ENCODE measurements at places on chromosomes 6 and 20.

DNA sequence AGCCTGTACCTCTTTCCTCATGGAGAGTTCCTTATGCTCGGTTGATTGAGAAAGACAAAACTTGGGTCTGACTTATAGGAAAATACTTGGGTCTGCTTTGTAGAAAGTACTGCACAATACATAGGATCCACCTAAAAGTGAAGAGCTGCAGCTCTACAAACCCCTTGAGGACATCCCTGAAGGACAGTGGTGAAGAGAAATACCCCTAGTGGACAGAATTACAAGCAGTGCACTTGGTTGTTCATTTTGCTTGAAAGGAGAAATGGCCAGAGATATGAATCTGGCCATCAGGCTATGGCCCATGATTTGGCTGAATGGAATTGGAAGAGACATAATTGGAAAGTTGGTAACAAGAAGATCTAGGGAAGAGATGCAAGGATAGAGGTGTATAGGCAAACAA is 8.3 kb downstream of the CD24 start:
- DNase-seq, result no peak

- no peak for DNase-seq
These were observed 349.3 kb downstream of the CDH4 start for GRCh38 chr20:61601361-61601760.

- no peak for DNase-seq
These were observed 8.3 kb downstream of the HSPA12B start for GRCh38 chr20:3740615-3741301.

DNA sequence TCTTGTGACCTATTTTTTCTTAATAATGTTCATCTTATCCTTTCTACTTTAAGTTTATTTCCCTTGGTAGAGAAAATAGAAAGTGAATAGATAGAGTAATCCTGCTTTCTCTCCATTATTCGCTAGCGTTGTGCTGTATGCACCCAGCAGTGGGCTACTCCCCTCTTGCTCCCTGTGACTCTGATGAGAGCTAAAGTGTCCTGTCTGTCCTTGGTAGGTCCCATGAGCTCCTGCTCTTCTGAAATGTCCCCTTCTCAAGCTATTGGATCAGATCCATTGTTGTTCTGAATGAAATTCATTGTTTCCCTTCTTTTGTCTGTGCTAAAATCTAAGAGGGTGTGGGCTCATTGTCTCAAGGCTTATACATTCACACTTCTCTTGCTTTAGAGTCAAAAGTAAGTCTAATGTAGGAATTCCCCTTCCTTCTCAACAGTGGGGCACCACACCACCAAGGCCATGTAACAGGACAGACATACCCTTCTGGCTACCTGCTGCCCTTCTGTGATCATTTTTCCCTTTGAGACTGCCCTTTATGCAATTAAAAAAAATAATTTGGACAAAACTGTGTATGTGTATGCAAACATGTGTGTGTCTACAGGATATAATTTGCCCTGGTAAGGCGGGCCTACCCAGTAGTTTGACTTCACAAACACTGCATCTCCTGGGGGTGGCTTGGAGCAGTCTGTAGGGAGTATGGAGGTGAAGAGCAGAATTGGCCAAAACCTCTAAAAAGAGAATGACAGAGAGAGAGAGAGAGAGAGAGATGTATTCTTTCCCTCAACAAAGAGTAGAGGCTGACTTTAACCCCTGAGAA is 167.0 kb upstream of the MYLIP start:
- DNase-seq, result no peak

- DNase-seq, result no peak
These were observed 11.2 kb upstream of the SERPINB6 start for GRCh38 chr6:2982426-2983117.

DNA sequence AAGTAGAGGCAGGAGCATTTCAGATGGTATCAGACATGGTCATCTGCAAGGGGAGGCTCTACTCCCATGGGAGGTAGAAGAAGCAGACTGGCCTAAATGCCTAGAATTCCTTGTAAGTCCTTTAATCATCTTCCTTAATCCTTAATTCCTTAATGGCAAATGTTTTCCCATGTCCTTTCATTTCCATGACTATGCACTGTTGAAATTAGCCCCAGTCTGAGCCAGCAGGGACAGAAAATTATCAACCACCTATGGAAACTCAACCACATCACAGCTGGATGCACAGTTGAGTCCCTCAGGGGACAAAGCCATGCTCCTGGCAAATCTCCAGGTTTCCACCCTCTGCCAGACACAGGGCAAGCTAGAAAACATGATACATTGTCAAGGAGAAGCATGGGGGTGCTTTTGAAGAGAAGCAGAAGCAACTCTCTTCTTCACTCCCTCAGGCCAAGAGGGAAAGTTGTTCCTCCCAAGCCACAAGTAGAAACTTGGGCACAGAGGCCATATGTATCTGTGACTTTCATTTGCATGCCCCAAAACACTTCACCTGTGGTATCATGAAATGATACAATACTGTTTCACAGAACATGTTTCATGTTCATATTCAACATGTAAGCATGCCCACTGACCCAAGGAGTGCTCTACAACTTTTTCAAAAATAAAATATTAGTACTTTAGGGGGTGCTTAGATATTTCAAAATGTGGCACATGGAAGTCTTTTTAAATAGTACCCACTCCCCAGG is 683.6 kb downstream of the KIF16B start:
- DNase-seq, result no peak

DNA sequence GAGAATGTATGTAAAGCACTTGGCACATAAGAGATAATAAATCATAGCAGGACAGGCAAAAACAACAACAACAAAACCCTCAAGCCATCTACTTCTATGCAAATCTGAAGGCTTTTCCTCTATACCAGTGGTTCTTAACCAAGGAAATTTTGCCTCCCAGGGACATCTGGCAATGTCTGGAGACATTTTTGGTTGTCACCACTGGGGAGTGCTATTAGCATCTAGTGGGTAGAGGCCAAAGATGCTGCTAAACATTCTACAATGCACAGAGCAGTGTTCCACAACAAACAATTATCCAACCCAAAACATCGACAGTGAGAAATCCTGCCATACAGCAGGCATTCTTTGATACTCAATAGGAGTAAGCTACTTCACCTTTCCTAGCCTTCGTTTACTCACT is 28.2 kb downstream of the NDRG3 start:
- no peak for DNase-seq

GRCh38 chr6:115753446-115753845 is 307.2 kb downstream of the FRK start:
- DNase-seq, result no peak

DNA sequence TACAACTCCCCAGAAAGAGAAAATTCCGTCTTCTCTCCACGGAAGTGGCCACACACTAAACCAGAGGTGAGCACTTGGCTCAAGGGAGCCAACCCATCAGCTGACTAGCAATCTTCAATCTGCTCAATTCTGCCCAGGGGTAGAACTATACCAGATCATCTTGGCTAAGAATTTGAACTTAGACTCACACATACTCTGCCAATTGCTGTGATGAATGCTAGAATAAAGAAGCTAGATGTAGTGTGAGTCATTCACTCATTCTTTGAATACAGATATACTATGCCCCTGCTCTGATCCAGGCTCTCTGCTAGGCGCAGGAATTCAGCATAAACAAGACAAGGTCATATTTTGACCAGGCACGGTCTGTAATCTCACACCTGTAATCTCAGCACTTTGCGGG is 147.9 kb upstream of the SHLD1 start:
- no peak for DNase-seq

- DNase-seq, result no peak
These were observed 40.9 kb downstream of the GHRH start for GRCh38 chr20:37220731-37221130.

- no peak for DNase-seq
These were observed 34.9 kb downstream of the RNF24 start for GRCh38 chr20:3980260-3981131.

DNA sequence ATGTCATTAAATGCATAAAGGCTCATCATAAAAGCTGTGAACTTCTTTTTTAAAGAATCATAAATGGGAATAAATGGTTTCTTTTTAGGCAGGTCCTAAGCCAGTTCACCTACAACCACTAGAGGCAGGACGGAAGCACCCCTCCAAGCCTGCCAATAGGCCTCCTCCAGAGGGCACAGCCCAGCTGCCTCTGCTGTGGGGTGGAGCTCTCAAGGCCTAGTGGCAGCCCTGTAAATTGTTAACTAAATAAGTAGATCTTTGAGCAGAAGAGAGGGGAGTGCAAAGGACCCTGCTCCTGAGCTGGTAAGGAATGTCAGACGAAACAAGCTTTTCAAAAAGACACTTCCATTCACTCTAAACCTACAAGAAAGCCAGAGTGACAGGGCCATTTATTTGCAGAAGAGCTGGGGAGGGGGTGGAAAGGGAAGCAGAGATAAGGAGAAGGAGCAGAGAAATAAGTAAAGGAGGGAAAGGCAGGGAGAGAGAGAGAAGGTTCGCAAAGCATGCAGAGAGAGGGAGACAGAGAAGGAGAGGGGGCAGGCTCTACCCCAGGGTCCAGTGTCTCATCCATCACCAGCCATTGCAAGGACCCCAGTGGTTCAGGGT is 18.0 kb upstream of the MAFB start:
- no peak for DNase-seq

DNA sequence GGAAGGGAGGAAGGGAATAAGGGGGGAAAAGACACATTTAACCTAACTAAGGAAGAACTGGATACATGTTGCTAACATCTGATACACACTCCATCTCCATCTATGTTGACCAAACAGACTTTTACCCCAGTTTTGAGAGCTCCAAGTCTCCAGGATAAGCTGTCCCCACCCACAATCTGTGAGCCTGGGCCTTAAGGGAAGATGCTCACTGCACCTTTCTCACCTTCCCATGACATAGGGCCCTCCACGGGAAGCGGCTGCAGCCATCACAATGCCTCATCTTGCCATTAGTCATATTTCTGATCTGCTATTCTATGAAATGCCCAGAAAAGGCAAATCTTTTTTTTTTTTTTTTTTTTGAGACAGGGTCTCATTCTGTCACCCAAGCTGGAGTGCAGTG is 126.6 kb upstream of the SALL4 start:
- DNase-seq, result no peak

DNA sequence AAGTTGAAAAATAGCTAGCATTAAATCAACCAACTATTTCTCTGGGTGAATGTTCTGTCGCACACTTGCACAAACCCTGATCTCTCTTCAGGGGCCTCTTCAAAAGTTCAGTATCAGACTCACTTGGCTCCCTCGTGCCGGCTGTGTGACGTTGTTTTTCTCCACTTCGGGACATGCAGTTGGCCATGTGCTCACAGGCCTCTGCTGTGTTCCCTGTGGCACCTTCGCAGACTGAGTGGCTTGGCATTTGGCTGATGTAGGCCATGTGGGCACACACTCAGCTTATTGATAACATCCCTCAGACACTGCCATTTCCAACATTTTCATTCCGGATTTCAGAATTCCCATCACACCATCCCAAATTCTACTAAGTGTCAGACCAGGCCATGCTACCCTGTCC is 49.3 kb downstream of the PACRG start:
- no peak for DNase-seq

Measured in HFF-Myc (cell line).